CD4-positive, alpha-beta T cell treated with Interleukin-12 subunit alpha and Interleukin-12 subunit beta, for 1 hour (primary cell): ENCODE measurements at places on chromosomes 1 and 21.

- no peak for DNase-seq
Observed at GRCh38 chr1:228897901-228898300, 162.6 kb downstream of the RHOU start.

DNA sequence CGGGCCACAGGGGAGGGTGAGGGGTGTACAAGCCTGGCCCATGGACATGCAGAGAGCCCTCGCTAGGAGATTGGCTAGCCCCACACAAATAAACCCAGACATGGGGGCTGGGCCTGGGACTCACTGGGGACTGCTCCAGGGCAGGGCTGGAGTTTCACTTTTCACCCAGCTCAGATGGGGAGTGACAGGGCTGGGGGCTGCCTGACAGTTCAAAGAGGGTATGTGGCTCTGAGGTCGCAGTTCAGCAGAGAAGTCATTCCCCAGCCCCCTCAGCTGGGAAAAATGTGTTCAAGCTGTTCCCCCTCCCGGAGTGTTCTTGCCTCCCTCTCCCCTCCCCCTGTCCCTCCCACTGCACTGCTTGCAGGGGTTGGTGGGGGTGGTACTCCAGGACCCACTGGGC is 277.1 kb downstream of the TRABD2B start:
- no peak for DNase-seq

DNA sequence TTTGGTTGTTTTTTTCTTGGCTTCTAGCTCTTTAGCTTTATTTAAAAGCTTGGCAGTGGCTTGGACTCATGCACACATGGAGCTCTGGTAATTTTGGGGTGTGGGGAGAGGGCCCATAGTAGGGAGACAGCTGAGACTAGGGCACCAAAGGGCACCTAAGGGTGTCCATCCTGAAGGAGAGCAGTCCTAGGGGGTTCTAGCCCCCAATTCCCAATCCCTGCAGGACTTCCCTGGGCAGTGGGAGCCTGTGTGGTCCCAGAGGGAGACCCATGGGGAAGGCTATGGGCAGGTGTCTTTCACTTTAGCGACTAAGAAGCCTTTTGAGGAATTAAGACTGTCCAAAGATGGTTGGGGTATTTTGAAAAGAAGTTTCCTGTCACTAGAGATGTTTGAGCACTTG is 6.9 kb downstream of the CYP4B1 start:
- DNase-seq, result no peak

DNA sequence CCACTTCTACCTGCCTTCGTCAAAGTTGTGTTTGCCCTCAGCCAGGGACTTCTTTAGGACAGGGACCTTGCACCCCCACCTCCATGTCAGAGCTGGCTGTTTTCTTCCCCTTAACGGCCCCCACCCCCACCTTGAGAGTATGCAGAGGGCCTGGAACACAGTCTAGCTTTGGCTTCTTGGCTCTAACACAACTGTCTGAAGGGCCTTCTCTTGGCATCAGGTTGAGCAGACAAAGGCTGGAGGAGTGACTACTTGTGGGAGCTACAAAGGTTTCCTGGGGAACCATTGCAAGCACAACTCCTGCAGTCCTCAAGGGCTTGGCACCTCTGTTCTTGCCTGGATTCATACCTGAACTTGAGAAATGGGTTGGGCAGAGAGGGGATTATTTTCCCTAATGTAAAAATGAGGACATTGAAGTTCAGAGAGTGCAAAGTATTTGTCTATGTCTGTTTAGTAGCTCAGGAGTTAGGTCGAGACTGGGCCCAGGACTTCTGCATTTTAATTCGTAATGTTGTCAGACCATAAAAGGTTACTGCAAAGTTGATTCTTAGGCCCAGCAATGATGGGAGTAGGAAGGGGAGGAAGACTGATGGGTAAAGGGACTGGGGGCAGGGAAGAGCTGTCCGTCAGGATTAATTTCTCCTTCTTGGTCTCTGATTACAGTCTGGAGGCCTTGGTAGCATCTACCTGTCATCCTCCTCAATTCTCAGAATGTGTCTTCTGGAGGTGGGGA is 2.6 kb downstream of the CYP4B1 start:
- DNase-seq, result no peak

GRCh38 chr1:72462186-72462905 is 180.0 kb upstream of the NEGR1 start:
- no peak for DNase-seq

DNA sequence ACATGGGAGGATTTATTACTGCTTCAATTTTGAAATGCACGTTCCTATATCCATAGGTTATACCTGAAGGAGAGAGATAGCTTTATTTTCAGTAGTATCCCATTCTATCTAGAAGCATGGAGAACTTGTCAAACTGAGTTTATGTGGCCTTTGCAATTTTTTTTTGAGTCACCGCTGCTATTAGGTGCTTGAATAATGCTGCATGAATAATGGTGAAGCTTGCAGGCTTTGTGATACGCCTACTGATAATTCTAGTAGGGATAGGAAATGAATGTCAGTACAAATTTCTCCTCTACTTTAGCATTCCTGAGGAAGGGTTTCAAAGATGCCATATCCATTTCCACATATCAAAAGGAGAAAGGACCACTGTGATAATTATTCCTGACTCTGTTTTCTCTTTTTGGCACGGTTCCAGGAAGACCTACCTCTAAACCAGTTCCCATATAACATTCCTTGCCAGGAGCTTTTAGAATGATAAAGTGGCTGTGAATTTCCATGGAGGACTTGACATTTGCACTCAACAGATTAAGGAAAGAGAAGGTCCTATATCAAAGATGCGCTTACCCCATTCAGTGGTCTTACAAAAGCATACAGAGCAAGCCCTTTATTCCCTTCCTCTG is 83.5 kb downstream of the SPATA46 start:
- no peak for DNase-seq

- DNase-seq, result no peak
Observed at GRCh38 chr1:156865258-156865657, 4.6 kb downstream of the NTRK1 start.

DNA sequence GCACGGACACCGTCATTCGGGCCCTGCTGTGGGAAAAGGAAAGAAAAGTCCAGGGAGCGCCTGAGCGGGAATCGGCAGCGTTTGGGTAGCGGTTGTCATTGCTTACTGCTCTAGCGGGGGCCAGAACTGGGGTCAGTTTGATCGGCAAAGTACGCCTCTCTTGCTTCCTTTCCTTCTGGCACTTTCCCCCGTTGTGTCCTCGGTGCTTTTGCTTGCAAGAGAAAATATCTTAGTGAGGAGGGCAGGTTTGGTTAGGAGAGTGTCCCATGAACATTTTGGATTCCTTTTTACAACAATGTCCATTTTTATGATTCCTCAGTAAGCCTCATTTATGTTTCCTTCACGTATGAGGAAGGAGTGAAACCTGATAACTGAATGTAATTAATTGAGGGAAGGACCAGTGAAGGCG is 670 bp downstream of the ST3GAL3 start:
- DNase-seq, result no peak

DNA sequence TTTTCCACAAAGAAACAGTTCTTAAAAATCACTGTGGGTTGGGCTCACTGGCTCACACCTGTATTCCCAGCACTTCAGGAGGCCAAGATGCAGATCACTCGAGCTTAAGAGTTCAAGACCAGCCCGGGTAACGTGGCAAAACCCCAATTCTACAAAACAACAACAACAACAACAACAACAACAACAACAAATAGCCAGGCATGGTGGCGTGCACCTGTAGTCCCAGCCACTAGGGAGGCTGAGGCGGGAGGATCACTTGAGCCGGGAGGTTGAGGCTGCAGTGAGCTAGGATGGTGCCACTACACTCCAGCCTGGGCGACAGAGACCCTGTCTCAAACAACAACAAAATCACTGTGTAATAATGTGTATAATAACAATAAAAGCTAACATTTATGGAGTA is 40.8 kb downstream of the CDCP2 start:
- DNase-seq, result no peak

- no peak for DNase-seq
Observed at GRCh38 chr1:37501661-37502060, 12.9 kb downstream of the MEAF6 start.

- no peak for DNase-seq
Observed at GRCh38 chr1:100607628-100608240, 69.8 kb downstream of the GPR88 start.

DNA sequence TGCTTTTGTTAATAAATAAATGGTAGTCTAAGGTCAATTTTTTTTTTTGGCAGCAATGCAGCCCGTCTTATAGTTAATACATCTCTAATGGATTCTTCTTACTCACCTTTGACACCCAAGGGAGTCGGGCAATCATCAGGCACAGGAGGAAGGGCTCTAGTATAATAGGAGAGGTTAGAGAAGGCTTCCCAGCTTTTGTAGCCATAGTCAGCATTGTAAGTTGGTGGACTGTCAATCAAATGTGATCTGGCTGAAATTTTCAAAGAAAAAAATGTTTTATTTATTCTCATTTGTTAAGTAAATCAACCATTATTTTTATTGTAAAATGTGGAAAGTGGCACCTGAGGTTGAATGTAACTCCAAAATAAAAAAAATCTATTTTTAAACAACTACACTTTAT is 2.1 kb downstream of the PTGS2 start:
- no peak for DNase-seq

- no peak for DNase-seq
Observed at GRCh38 chr1:6003568-6004411, 11.6 kb upstream of the NPHP4 start.

DNA sequence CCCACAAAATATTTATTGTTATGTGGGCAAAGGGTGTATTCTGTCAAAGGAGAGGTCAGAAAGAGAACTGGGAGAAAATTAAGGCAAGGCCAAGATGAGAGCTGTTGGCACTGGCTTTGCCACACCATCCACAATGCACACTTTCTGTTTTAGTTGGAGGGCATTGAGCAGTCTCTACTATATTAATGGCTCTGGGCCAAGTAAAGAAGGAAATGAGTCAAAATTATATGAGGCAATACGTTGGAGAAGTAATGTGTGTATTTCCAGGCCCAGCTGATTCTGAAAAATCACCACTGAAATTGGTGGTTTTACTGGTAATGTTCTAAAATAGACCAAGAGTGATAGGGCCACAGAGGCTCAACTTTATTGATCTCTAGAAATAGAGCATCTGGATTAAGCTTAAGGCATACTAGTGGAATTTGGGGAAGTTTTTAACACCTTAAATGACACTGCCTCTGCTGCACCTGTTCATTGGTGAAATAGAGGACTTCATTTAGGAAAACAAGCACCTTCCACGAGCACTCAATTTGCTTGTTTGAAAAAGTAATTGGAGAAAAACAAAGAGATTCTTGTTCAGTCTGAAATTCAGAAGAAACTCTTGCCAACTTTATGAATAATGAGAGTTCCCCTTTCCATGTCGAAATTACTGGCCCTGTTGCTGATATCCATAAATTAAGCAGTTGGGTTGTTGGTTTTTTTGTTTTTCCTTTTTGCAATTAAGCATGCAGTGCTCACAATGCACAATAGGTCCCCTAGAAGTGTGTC is 424.9 kb downstream of the ADGRL2 start:
- no peak for DNase-seq

GRCh38 chr1:212228076-212228475 is 57.1 kb upstream of the PPP2R5A start:
- no peak for DNase-seq
